HFFc6 (cell line): ENCODE measurements at places on chromosomes 1 and 21. TPM values are rescaled to one million over a fixed set of nuclear protein-coding genes. Genes with fewer than 3 reads are reported as not detected.
A peak's percentile ranks its signal among the peaks of the same experiment; 100 is the strongest.

DNA sequence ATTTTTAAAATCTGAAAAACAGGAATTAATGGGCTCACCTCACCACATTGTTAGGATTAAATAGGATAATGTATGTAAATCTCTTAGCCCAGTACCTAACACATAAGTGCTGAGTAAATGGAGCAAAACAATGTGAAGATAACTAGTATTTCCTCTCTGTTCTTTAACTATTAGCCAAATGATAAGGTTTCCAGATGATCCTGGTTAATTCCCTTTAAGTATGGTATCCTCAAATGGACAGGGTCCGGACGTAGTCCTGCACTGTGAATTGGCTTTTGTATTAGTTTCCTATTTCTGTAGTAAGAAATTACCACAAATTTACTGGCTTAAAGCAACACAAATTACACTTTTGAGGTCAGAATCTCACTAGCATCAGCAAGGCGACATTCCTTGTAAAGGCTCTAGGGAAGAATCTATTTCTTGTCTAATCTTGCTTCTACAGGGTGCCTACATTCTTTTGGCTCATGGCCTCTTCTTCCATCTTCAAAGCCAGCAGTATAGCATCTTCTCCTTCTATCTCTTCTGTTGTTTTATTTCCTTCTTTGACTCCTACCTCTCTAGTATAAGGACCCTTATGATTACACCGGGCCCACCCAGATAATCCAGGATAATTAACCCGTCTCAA, 17.1 kb downstream of the SCAF4 start:
- no peak for DNase-seq
- peaks cover 76% of the 10 kb centered on the region for H3K4me1 ChIP-seq
- H3K27ac ChIP-seq: peak overlapping the region; percentile 76
- H3K4me3 ChIP-seq: no peak overlapping the region; the same call in 1 of the 2 replicates
- no peaks in the 10 kb centered on the region for H3K27me3 ChIP-seq

- H3K4me3 ChIP-seq: no peak overlapping the region
- no peaks in the 10 kb centered on the region for H3K36me3 ChIP-seq
- no peak for DNase-seq
- H3K27ac ChIP-seq: no peak overlapping the region
- H3K27me3 ChIP-seq: no peaks in the 10 kb centered on the region
Measured at GRCh38 chr1:166766942-166767341, 72.3 kb upstream of the POGK start.

Gene FAM151A
- total RNA-seq: not detected in 3 replicates

GRCh38 chr1:50739125-50739524, 220.9 kb downstream of the FAF1 start:
- DNase-seq: no peak
- no peak overlapping the region for H3K27ac ChIP-seq
- H3K4me3 ChIP-seq: no peak overlapping the region

DNA sequence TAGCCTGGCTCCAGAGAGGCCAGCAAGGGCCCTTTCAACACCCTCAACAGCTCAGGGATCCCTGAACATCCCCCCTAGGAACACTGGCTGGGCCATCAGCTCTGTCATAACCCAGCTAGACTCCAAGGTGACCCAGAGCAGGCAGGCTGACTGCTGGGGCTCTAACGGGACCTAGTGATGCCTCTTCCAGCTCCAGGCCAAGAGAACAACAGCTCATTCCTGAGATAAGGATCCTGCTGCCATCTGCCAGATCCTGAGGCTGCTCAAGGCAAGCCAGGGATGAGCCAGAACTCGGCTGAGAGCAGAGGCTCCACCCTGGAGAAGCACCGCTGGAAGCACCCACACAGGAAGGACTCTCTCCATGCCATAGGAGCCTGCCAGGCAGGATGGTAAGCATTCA, 2.0 kb downstream of the VSIG8 start:
- peaks cover 12% of the 10 kb centered on the region for H3K4me1 ChIP-seq
- peak overlapping the region; percentile 0; the same call in 1 of the 2 replicates for H3K27ac ChIP-seq
- no peaks in the 10 kb centered on the region for H3K36me3 ChIP-seq
- no peak overlapping the region for H3K4me3 ChIP-seq

- H3K27ac ChIP-seq: no peak overlapping the region
- DNase-seq: no peak
- no peak overlapping the region for H3K4me3 ChIP-seq
Measured at GRCh38 chr1:207191061-207191460, 87.0 kb downstream of the C4BPA start.

- DNase-seq: no peak
- peak overlapping the region; percentile 37; the same call in 1 of the 2 replicates for H3K4me3 ChIP-seq
- peaks cover 53% of the 10 kb centered on the region for H3K4me1 ChIP-seq
- H3K27me3 ChIP-seq: no peaks in the 10 kb centered on the region; the same call in 1 of the 2 replicates
Measured at GRCh38 chr1:88695781-88696180, 11.7 kb downstream of the PKN2 start.

Gene MAGOH
- total RNA-seq: 38.6 to 45.5 TPM (median 45.0 TPM) in 3 replicates

DNA sequence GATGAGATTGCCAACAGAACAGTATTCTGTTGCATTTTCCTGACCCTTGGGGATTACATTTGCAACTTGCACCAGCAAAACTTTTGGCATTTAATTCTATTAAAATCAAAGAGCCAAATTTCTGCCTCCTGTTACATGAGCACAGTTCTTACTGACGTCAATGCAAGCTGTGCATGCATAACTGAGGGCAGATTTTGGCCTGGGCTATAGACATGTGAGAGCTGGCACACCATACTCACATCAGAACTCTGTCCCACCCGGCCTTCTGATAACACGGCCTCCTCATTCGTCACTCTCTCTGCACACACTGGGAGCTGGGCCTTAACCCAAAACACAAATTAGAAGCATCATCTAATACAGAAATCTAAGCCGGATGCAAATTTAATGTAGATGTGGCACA, 31.5 kb downstream of the PAPPA2 start:
- H3K27me3 ChIP-seq: no peaks in the 10 kb centered on the region
- no peaks in the 10 kb centered on the region; the same call in 1 of the 2 replicates for H3K36me3 ChIP-seq
- DNase-seq: no peak
- H3K4me3 ChIP-seq: no peak overlapping the region
- H3K27ac ChIP-seq: no peak overlapping the region

DNA sequence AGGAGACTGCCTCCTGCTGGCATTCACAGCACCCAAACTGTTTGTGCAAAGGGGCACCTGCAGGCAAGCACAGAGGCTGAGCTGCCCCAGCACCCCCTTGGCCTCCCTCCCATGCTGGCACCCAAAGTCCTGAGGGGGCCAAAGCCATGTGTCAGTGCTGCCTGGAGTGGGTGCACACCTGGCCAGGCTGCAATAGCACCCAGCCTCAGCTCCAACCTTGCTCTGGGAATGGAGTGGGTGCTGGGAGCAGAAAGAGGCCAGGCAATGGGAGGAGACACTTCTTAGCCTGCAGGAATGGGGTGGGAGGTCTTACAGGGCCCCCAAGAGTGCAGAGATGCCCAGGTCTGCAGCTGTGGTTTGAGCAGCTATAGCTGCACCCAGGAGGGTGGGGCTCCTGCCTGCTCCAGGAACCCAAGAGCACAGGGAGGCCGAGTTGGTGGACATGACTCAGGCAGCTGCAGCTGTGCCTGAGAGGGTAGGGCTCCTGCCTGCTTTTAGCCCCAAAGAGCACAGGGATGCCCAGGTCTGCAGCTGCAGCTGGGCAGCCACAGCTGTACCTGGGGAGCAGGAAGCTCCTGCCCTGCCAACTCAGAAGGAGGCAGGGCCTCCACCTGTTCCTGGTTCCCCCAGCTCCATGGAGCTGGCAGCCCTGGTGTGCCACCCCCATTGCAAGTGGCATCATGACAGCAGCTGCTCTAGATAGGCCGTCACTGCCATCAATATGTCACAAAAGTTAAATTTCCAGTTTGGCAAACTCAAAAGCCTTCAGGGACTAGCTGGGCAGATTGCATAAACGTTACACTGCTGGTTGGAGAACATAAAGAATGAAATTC, 5.3 kb upstream of the CHD1L start:
- H3K27ac ChIP-seq: no peak overlapping the region
- H3K4me3 ChIP-seq: no peak overlapping the region
- no peaks in the 10 kb centered on the region for H3K36me3 ChIP-seq
- DNase-seq: no peak
- peaks cover 6% of the 10 kb centered on the region for H3K4me1 ChIP-seq
- H3K27me3 ChIP-seq: peaks cover 8% of the 10 kb centered on the region; the same call in 1 of the 2 replicates

GRCh38 chr1:244052016-244052727, 1.1 kb downstream of the ZBTB18 start:
- H3K36me3 ChIP-seq: peaks cover 8% of the 10 kb centered on the region
- no peak for DNase-seq
- H3K27ac ChIP-seq: no peak overlapping the region
- H3K4me3 ChIP-seq: no peak overlapping the region
- no peaks in the 10 kb centered on the region; the same call in 1 of the 2 replicates for H3K27me3 ChIP-seq

DNA sequence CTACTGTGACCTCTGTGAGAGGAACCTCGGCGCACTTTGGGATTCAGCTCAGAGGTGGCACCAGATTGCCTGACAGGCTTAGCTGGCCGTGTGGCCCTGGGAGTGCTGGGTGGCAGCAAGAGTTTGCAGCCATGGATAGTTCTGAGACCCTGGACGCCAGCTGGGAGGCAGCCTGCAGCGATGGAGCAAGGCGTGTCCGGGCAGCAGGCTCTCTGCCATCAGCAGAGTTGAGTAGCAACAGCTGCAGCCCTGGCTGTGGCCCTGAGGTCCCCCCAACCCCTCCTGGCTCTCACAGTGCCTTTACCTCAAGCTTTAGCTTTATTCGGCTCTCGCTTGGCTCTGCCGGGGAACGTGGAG, 67.5 kb downstream of the DISC1 start:
- no peak overlapping the region for H3K4me3 ChIP-seq
- no peak for DNase-seq
- H3K27me3 ChIP-seq: no peaks in the 10 kb centered on the region; the same call in 1 of the 2 replicates
- no peaks in the 10 kb centered on the region for H3K36me3 ChIP-seq
- H3K4me1 ChIP-seq: peaks cover 40% of the 10 kb centered on the region

Gene CHIT1
- not detected in 2 replicates for total RNA-seq

Gene PRDX6
- total RNA-seq: 546 to 1,304 TPM (median 1,080 TPM) in 3 replicates

- peak overlapping the region; percentile 85 for H3K27ac ChIP-seq
- H3K4me1 ChIP-seq: peaks cover 33% of the 10 kb centered on the region
- peaks cover 19% of the 10 kb centered on the region for H3K36me3 ChIP-seq
- H3K4me3 ChIP-seq: no peak overlapping the region
- DNase-seq: no peak
Measured at GRCh38 chr21:43768868-43769167, 7.3 kb downstream of the CSTB start.

GRCh38 chr1:106555571-106555970, 500.9 kb upstream of the PRMT6 start:
- H3K36me3 ChIP-seq: no peaks in the 10 kb centered on the region
- no peak for DNase-seq
- H3K27ac ChIP-seq: no peak overlapping the region
- no peaks in the 10 kb centered on the region for H3K4me1 ChIP-seq

DNA sequence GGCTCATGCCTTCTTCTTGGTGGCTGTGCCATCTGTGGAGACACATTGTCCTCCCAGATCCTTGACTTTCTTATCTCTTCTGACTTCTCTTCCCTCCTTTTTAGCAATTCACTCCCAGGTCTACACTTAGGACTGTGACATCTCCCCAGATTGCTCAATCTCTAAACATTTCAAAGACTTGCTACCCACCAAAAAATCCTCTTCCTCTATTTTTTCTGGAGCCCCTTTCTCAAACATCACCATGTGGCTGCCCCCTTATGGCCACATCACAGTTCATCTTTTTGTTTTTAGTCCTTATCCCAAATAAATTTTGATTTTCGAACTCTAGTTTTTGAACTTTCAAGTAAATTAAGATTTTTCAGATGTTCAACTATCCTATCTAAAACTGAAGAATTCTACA, 148.6 kb upstream of the HOOK1 start:
- no peak overlapping the region for H3K4me3 ChIP-seq
- H3K27ac ChIP-seq: no peak overlapping the region
- peaks cover 28% of the 10 kb centered on the region for H3K4me1 ChIP-seq
- peaks cover 3% of the 10 kb centered on the region for H3K36me3 ChIP-seq
- DNase-seq: no peak

GRCh38 chr1:153763365-153764225, 11.6 kb upstream of the SLC27A3 start:
- peaks cover 11% of the 10 kb centered on the region for H3K4me1 ChIP-seq
- no peak overlapping the region for H3K27ac ChIP-seq
- H3K4me3 ChIP-seq: no peak overlapping the region

GRCh38 chr1:174262349-174263241, 103.3 kb downstream of the RABGAP1L start:
- peak; percentile 56 for DNase-seq
- H3K4me1 ChIP-seq: peaks cover 13% of the 10 kb centered on the region; the same call in 1 of the 2 replicates
- no peak overlapping the region; the same call in 1 of the 2 replicates for H3K27ac ChIP-seq

GRCh38 chr1:31954607-31955283, 16.6 kb upstream of the PTP4A2 start:
- peaks cover 2% of the 10 kb centered on the region for H3K27me3 ChIP-seq
- peak; percentile 86 for DNase-seq
- H3K27ac ChIP-seq: peak overlapping the region; percentile 99
- H3K4me1 ChIP-seq: peaks cover 53% of the 10 kb centered on the region
- peak overlapping the region; percentile 64 for H3K4me3 ChIP-seq

DNA sequence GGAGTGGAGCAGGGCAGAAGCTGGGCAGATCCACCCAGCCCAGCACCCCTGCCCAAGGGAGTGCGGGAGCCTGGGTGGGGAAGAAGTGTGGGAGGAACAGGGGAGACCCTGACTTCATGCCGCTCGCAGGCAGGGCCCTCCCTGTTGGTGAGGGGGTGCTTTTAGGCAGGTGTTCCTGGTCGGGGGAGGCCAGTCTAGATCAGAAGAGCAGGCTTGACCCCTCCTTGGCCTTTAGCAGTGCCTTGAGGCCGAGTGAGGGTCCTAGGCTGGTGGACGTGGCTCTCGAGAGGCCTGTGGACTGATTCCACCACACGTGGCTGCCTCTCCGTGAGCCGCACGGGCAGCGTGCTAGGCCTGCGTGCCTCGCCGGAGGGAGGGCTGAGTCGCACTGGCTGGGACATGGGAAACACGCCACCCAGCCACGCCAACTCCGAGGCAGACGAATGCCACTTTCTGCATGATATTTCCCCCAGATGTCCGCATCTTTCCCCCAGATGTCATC, 19.4 kb upstream of the COL18A1 start:
- H3K36me3 ChIP-seq: no peaks in the 10 kb centered on the region; the same call in 1 of the 2 replicates
- H3K4me1 ChIP-seq: peaks cover 24% of the 10 kb centered on the region
- H3K27ac ChIP-seq: no peak overlapping the region
- peaks cover 7% of the 10 kb centered on the region for H3K27me3 ChIP-seq
- no peak overlapping the region for H3K4me3 ChIP-seq
- DNase-seq: no peak

Gene SMIM12
- total RNA-seq: 45.7 to 55.0 TPM (median 48.1 TPM) in 3 replicates

GRCh38 chr21:38811257-38811656, 5.5 kb downstream of the ETS2 start:
- peak overlapping the region; percentile 66 for H3K4me3 ChIP-seq
- peak; percentile 95 for DNase-seq
- peak overlapping the region; percentile 89 for H3K27ac ChIP-seq
- peaks cover 2% of the 10 kb centered on the region; the same call in 1 of the 2 replicates for H3K27me3 ChIP-seq
- peaks cover 60% of the 10 kb centered on the region for H3K36me3 ChIP-seq

DNA sequence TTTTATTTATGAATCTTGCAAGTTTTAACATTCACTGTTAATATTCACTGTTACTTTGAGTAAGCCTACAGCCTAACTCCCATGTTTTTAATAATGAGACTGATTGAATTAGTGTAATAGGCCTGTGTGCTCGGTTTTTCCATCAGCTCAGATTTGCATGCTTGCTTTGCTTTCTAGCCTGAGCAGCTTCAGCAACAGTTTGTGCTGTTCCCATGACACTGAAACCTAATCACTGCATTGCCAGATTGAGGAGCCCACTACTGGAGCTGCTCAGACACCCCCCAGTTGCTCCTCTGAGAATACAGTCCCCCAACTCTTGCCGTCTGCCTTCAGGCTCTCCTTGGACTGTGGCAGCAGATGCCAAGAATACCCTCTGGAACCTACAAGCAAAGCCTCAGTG, 695.4 kb downstream of the BRINP3 start:
- H3K4me3 ChIP-seq: no peak overlapping the region
- H3K27me3 ChIP-seq: no peaks in the 10 kb centered on the region
- H3K4me1 ChIP-seq: no peaks in the 10 kb centered on the region
- no peak for DNase-seq
- no peak overlapping the region for H3K27ac ChIP-seq
- no peaks in the 10 kb centered on the region for H3K36me3 ChIP-seq
